Activated T-helper 2 cell treated with anti-CD3 and anti-CD28 coated beads, Interferon-gamma antibody, Interleukin-2, Interleukin-4, amounts not matched to agents 10 μg/mL and 5 μg/mL and 100 μg/mL, durations not matched to agents 14 hours and 24 hours and 36 hours (primary cell): ENCODE measurements at places on chromosomes 5 and 9. TPM values are rescaled to one million over a fixed set of nuclear protein-coding genes. Genes with fewer than 3 reads are reported as not detected.

GRCh38 chr9:36011379-36011778, 25.3 kb upstream of the RECK start:
- no peak overlapping the region for H3K4me3 ChIP-seq
- DNase-seq, result no peak
- peaks cover 40% of the 10 kb centered on the region for H3K27me3 ChIP-seq
- H3K36me3 ChIP-seq, result no peaks in the 10 kb centered on the region
- peaks cover 19% of the 10 kb centered on the region for H3K4me1 ChIP-seq

GRCh38 chr9:96419691-96419969, 1.5 kb upstream of the ZNF367 start:
- peaks cover 21% of the 10 kb centered on the region for H3K4me1 ChIP-seq
- H3K27me3 ChIP-seq, result no peaks in the 10 kb centered on the region
- no peak for DNase-seq
- peaks cover 11% of the 10 kb centered on the region for H3K36me3 ChIP-seq
- H3K27ac ChIP-seq, result peak overlapping the region; percentile 90

DNA sequence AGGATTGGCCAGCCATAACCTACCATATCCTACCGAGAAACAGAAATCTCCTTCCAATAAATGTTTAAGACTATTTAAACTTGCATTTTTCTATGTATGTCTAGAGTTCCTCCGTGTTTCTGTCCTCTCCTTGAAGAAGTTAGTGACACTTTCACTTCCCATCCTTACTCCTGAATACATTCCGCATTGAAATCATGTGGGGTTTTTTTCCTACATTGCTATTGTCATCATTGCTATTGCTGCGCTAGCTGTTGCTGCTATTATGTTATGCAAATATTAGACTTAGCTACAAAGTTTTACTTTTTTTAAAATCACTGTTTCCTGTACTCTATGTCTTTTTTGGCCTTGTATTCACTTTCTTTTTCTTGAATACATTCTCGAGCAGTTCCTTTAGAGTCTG, 83.3 kb upstream of the NEK6 start:
- H3K27me3 ChIP-seq, result peaks cover 11% of the 10 kb centered on the region
- H3K36me3 ChIP-seq, result peaks cover 10% of the 10 kb centered on the region
- peaks cover 32% of the 10 kb centered on the region for H3K4me1 ChIP-seq
- H3K4me3 ChIP-seq, result no peak overlapping the region
- DNase-seq, result no peak
- H3K27ac ChIP-seq, result no peak overlapping the region

DNA sequence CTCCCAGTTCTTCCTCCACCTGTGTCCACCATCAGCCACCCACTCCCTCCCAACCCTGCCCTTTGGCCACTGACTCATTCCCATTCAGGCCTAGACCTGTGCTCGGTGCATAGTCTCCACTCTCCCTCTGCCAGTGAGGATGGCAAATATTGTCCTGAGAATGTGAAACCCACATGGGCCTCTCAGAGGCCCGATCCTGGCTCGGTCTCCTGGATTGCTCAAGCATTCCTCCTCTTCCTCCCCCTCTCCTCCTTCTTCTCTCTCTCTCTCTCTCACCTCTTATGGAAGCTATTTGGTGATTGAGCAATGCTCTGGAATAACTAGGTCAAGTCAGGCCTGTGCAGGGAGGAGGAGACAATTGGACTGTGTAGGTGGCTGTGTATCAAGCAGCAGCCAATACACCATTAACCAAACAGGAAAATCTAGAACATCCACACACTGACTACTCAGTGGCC, 99.9 kb downstream of the KLF4 start:
- H3K27ac ChIP-seq, result no peak overlapping the region
- DNase-seq, result no peak
- no peaks in the 10 kb centered on the region for H3K27me3 ChIP-seq

DNA sequence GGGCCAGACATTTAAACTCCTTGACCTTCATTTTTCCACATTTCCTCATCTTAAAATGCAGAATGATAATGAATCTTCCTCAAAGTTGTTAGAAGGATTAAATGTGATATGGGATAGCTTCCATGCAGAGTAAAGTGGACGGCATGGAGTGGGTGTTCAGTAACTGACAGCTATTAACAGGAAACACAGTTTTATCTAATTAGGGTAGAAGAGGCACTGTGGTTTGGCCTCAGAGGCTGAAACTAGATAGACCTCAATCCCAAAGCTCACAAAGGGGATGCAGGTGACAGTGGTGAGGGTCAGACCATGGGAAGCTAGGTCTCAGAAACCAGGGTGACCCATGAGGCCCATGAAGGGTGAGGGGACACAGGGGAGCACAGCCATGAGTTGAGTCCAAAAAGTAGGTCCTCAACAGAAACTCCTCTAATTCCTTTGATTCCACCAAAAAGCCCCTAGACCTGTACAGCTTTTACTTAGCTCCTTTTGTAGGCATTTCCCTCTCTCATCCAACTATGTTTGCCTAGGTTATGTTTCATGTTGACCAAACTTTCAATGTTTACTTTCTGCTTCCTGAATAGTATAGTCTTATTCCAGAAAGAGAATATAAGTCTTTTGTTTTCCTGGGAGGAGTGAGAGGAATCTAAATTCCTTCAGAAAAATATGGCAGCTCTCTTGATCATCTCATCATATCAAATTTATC, 27.9 kb upstream of the GLDC start:
- H3K4me1 ChIP-seq, result no peaks in the 10 kb centered on the region
- H3K4me3 ChIP-seq, result no peak overlapping the region
- no peak for DNase-seq
- no peaks in the 10 kb centered on the region for H3K36me3 ChIP-seq

DNA sequence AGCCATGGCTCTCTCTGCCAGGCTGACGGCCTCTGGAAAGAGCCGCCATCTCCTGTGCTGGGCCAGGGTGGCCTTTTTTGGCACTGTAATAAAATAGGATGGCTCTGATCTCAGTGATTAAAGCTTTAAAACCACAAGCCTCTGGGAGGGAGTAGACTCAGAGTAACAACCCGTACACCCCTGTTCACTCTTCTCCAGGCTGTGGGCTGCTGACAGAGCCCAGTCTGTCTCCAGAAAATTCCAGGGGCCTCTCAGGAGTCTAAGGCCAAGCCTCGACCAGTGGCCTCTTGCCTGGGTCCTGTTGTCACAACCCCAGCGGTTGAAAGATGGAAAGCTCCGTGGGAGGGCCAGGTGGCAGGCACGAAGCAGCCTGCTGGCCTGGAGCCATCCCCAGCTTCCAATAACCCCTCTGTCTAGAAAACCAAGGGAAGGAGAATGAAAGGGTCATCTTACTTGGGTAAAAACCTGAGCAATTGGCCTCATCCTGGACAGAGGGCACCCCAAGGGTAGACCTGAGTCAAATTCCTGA, 286.7 kb upstream of the ZNF462 start:
- DNase-seq, result no peak
- no peak overlapping the region for H3K27ac ChIP-seq
- H3K27me3 ChIP-seq, result no peaks in the 10 kb centered on the region
- H3K4me1 ChIP-seq, result no peaks in the 10 kb centered on the region
- no peaks in the 10 kb centered on the region for H3K36me3 ChIP-seq
- no peak overlapping the region for H3K4me3 ChIP-seq

DNA sequence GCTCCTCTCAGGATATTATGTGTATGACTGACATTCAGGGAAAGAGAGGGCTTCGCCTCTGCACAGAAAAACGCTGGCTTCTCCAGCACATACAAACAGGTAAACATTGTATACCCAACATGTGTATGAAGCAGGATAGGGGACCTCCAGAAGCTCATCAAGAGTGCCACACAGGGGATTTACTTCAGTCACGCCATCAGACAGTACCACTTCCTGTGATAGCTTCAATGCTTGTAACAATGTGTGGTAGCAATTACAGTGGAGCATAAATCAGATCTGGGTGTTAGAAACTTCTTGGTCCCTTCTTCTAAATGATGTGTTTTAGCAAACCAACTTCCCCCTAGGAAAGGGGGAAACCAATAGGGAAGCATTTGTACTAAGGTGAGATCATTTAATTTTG, 160.8 kb downstream of the TSSK1B start:
- H3K27me3 ChIP-seq, result peaks cover 3% of the 10 kb centered on the region
- no peak overlapping the region for H3K4me3 ChIP-seq
- H3K4me1 ChIP-seq, result peaks cover 22% of the 10 kb centered on the region

DNA sequence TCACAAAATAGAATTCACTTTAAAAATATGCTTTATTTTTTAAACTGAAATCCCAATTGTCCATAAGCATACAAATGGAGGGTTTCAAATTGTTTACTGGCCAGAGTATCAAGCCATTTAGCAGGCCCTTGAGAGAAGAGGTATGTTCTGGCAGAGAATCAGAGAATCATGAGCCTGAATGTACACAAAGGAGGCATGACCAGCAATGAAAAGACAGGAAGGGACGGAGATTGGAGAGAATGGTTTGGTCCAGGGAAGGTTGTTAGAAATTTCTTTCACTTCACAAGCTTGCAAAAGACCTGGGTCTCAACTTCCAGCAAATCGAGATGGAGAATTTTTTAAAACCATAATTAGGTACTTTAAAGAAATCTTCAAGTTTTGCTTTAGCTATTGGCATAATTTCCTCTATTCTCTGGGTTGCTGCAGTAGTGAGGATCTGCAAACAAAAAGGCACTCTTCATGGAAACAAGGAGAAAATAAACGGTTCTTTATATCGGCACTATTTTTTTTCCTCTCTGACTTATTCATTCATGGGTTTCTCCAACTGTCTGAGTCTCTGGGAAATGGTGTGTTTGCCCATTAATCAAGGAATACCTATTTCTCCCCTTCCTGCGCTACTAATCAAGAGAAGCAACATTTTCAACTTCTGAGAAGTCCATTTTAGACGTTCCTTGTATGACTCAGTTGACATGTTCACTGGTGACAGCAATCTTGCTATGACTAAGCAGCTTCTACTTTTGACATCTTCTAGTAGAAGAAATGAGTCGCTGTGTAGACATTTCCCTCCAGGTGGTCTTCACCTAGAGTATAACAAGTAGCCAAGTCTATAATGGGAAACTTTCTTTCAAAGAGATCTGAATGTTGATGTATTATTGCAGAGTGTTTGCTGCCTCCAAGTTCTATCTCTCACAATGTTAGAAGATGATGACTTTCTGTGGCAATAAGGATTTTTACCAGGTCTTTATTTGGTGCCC, 23.1 kb upstream of the ERCC6L2 start:
- H3K27me3 ChIP-seq, result no peaks in the 10 kb centered on the region
- peak overlapping the region; percentile 23 for H3K4me3 ChIP-seq
- peaks cover 43% of the 10 kb centered on the region for H3K36me3 ChIP-seq
- DNase-seq, result no peak
- no peak overlapping the region for H3K27ac ChIP-seq
- peaks cover 45% of the 10 kb centered on the region for H3K4me1 ChIP-seq

DNA sequence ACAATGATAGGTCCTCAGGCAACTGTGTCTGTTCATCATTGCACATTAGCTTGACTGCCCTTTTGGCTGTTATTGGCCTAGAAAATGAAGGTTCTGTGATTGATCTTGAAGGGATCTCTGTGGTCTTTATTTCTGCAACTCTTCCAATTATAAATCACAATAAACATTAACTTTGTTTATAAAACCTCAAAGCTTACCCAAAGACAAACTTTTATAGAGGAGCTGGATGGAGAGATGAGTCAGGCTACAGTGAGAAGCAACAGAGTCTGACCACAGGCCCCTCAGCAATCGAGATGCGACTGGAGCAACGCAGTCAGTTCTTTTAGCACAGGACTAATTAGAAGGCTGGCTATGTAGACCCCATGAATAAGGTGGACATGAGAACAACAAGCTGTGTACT, 5.3 kb downstream of the MACROH2A1 start:
- DNase-seq, result no peak
- H3K36me3 ChIP-seq, result peaks cover 56% of the 10 kb centered on the region
- H3K4me3 ChIP-seq, result no peak overlapping the region
- H3K27me3 ChIP-seq, result no peaks in the 10 kb centered on the region
- H3K4me1 ChIP-seq, result peaks cover 66% of the 10 kb centered on the region

The DAB2IP gene
- total RNA-seq, result 0.02 TPM in 1 of 2 replicates, not detected in the other

The TIGD6 gene
- 2.4 and 2.6 TPM in 2 replicates for total RNA-seq

The EPB41L4A gene
- total RNA-seq, result 0.34 and 0.68 TPM in 2 replicates

The TMEFF1 gene
- total RNA-seq, result 0.52 and 1.1 TPM in 2 replicates

The SLCO4C1 gene
- 0.50 and 0.57 TPM in 2 replicates for total RNA-seq

The PAPPA gene
- not detected in 2 replicates for total RNA-seq

The SCGB3A2 gene
- total RNA-seq, result not detected in 2 replicates
